ENCODE measurements at places on chromosomes 11 and 22.

GRCh38 chr22:22037229-22037628, 54.6 kb upstream of the TOP3B start:
- no peak for DNase-seq

GRCh38 chr11:95102733-95103132, 13.1 kb downstream of the ENDOD1 start:
- no peak for DNase-seq

GRCh38 chr11:116693593-116694348, 79.0 kb downstream of the BUD13 start:
- DNase-seq = no peak

- DNase-seq = no peak
Measured at GRCh38 chr11:15897211-15897960, 459.0 kb downstream of the SOX6 start.

DNA sequence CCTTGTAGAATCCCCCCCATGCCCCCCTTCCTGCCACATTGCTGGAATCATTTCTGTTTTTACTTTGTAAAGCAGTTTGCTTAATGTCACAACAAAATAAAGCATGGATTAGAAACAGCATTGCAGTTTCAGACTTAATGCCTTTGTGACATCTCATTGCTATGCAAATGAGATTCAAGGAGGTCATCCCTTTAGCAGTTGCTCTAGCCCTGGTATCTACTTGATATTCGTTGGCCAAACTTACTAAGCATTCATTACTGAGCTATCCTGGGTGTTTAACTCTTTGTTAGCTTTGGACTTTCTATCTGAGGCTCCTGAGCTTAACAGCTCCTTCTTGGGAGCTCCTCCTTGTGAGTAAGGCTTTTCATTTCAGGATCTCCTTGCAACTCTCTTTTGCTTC, 16.3 kb downstream of the FAT3 start:
- no peak for DNase-seq

DNA sequence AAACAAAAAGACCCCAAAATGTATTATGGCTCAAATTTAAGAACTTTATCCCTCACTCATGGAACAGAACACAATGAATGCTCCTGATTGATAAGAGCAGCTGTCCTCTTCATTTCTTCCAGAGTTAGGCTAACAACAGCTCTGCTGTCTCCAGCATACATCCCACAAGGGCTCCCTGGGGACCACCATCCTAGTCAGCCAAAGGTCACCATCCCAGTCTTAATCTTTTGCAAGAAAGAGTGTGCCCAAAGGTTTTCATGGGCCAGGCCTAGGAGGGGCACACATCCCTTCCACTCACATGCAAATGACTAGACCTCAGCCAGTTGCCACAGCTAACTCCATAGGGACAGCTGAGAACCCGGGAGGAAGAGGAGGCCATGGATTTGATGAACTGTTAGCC, 555.3 kb downstream of the BUD13 start:
- DNase-seq = no peak

DNA sequence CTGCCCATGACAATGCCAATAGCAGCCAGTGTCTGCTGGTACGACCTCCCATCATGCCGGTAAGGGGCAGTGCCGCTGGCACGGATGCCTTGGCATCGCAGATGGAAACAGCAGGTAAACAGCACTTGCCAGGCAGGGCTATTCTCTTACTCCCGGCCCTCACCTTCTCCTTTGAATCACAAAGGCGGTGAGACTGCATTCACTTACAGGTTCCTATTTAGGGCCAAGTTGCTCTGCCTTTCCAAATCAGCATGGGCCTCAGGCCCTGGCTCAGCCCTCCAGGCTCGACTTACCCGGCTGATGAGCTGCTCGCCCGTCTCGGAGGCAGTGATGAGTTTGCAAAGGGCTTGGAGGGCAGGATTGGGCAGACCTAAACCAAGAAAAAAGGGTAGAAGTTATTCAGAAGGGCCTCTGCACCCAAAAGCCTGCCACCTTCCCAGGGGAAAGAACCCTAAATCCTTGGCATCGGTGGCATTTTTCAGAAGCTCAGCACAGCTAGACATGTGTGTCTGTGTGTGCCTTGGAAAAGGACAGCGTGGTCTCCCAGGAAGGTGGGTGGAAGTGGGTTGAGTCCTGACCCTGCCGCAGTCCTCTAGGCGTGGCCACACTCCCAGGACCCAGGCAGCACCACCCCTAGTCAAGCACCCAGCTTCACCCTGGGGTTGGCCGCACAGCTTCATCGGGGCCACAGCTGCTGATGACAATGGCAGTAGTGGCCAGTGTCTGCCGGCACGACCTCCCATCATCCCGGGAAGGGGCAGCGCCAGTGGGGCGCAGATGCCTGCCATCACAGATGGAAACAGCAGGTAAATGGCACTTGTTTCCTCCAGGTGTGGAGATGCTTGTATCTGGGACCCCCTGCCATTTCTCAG, 73.5 kb upstream of the PITPNB start:
- DNase-seq = no peak

- DNase-seq = no peak
Measured at GRCh38 chr11:131978351-131978750, 607.9 kb downstream of the NTM start.

- no peak for DNase-seq
Measured at GRCh38 chr11:63609971-63610580, 4.2 kb downstream of the PLAAT3 start.

DNA sequence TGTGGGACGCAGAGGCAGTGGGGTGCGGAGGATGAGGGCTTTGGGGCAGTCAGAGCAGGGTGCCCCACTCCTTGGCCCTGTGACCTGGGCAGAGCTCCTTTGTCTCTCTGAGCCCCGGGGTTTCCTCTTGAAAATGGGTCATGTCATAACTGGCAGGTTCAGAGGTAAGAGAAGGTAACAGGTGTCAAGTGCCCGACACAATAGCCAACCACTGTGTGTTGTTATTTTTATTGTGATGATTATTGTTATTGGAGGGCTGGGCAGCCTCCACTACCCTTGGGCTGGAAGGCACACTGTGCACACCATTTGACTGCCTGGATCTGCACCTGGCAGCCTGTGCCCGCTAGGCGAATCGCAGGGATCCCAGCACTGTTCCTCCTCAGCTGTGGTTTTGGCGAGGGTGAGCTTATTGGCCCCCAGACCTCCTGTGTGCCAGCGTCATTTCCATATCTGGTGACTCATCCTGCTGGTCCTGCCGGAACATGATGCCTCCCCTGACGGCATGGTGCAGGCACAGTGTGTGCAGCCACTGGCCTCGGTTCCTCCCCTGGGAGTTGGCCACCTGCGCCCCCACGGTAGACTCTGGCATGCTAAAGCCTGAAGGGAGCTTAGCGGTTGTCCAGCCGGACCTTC, 15.4 kb upstream of the SOX10 start:
- DNase-seq = no peak

GRCh38 chr11:75498556-75499255, 27.0 kb downstream of the GDPD5 start:
- no peak for DNase-seq

DNA sequence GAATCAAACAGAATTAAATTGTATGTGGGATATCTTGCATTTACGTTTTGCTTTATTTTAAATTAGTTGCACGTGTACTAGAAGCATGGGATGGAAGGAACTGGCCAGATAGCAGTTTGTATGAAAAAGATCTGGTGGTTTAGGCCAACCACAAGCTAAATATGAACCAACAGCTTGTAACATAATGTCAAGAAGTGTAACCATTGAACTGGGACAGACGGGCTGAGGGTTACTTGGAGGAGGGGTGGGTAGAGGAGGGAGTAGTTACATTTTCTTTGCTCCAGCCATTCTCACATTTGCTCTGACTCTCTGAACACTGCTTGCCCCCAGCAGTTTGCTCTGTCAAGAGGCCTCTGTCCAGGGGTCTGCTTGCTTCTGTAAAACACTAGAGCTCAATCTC, 31.7 kb upstream of the CXCR5 start:
- no peak for DNase-seq

DNA sequence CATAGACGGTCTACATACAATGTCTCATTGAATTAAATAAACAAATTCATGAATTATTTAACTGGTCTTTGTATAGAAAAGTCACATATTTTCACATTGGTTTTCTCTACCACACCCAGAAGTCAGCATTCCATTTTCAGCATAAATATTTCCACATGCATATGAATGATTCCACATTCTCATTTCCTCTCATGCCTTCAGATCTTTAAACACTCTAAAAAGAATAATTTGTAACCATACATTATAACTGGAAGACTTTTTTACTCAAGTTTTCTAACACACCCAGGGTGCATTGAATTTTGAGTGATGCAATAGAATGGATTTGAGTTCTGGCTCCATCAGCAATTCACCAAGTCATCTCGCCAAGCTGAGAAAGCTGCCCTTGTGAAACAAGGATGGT, 501.8 kb upstream of the TENM4 start:
- DNase-seq = no peak

DNA sequence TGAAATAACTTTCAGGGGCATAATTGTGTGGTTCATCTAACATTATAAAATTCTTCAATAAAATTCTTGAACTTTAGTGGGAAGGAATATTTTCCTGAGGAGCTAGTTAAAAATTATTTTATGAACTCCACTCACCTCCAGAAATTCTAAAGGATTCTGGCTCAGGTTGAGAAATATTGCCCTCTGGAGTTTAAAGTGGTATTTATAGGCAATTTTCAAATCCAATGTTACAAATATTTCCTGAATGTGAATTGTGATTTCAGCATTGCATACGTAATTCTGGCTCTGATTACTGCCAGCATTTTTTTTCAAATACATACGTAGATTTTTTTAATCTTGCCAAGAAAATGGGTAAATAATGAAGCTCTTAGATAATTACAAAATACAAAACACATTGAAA, 598.2 kb upstream of the ANO3 start:
- no peak for DNase-seq

DNA sequence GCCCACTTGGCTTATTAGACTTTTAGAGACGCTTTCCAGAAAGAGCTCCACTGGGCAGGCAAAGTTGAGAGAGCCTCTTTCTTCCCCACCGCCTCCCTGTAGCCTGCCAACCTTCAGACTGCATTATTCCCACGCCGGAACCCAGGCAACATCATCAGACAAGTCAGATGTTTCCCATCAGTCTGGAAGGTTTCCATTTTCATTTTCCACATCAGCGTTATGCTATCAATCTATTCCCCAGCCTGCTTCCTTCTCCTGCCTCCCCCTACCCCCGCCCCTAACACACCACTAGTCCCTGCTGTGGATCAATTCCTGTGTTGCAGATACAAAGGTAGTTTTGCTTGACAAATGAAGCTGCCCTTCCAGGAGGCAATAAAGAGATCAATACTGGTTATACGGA, 184.8 kb downstream of the DSCAML1 start:
- DNase-seq = no peak

- DNase-seq = peak; percentile 36
Measured at GRCh38 chr11:304915-305843, 2.4 kb upstream of the IFITM2 start.

DNA sequence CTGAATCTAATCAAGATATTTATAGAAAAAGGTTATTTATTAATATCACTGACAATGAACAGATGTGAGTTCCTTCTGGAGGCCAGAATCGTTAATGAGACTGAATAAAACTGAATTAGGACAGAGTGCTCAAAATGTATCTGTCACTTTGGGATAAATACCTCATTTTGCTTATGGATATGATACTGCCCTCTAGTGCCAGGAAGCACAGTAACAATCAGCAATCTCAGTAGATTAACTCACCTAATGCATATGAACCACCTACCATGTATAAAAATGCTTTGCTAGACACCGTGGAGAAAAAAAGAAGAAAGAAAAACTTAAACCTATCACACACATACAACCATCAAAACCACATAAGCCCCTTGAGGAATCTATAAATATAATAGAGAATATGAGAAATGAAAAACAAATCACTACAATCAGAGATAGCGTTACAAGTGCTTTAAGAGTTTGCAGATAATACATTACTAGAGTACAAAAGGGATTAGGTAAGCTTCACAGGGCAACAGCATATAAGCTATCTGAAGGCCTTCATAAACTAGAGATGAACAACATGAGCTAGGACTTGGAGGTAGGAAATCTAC, 117.4 kb downstream of the SGSM3 start:
- DNase-seq = no peak

DNA sequence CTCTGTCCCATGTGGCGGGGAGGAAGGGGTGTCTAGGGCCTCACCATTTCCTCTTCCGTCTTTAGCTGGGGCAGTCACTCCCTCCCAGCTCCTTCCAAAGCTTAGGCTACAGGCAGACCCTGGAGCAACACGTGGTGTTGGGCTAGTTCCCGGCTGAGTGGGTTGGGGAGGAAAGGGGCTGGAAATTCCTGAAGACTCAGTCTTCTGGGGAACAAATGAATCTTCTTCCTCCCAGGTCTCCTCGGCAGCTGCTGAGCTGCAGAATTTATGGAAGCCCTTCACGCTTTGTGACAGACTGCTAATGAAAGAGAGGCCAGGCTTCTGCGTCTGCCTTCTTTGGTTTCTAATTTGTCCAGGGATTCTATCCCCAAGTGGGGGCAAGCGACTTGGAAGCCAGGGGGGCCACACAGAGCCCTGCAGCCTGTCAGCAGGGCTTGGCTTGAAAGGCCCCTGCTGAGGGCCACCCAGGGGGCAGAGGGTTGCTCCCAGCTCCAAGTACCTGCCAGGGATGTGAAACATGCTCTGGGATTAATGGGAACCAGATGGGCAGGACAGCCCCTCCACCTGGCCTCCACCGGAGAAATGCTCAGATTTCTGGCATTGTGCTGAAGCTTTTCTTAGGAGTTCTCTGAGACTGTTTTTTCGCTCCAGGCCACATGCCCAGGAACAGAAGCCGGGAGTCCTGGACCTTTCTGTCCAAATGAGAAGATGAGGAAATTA, 123.1 kb downstream of the PKNOX2 start:
- DNase-seq = no peak

GRCh38 chr11:116637766-116638165, 135.0 kb downstream of the BUD13 start:
- no peak for DNase-seq

DNA sequence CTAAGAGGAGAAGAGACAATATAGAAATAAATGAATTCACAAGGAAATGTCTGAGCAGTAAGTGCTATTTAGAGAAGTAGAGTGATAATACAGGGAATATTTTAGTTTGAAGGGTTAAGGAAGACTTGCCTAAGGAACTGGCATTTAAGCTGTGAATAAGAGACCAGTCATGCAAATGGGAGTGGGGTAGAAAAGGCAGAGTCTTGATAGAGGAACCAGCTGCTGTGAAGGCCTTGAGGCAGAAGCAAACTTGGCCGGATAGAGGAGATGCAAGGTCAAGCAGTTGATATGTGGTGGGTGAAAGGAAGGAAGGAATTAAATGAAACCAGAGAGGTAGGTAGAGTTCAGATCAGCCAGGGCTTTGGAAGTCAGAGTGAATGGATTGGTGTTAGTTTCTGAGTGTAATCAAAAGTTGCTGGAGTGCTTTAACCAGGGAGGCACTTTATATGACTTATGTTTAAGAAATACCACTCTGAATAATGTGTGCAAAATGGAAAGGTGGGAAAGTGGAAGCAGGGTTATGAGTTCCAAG, 198.4 kb upstream of the SESN3 start:
- DNase-seq = peak; percentile 7

- DNase-seq = no peak
Measured at GRCh38 chr11:134358165-134358855, 26.5 kb downstream of the GLB1L2 start.

GRCh38 chr11:33860926-33861325, 30.9 kb downstream of the LMO2 start:
- no peak for DNase-seq
